Muscle of leg (tissue), 16 donors: ENCODE measurements at places on chromosomes 7 and 10. TPM values are rescaled to one million over a fixed set of nuclear protein-coding genes. Genes with fewer than 3 reads are reported as not detected.

Gene ENO4
- total RNA-seq: 0.44 TPM

Gene EPDR1
- total RNA-seq: 89.8 TPM

Gene MRLN
- total RNA-seq: 254 TPM

Gene LRIT1
- total RNA-seq: not detected

Gene SEMA3E
- 2.5 TPM for total RNA-seq

Gene FKBP6
- total RNA-seq: not detected

Gene BICC1
- total RNA-seq: 23.8 TPM

Gene ATRNL1
- total RNA-seq: 7.1 TPM

Gene PPRC1
- 12.9 TPM for total RNA-seq

- no peaks in the 10 kb centered on the region for H3K27me3 ChIP-seq
- H3K36me3 ChIP-seq: peaks cover 61% of the 10 kb centered on the region
- H3K27ac ChIP-seq: no peak overlapping the region
- H3K4me3 ChIP-seq: no peak overlapping the region
Measured at GRCh38 chr7:99461221-99461620, 4.7 kb downstream of the ATP5MF start.

DNA sequence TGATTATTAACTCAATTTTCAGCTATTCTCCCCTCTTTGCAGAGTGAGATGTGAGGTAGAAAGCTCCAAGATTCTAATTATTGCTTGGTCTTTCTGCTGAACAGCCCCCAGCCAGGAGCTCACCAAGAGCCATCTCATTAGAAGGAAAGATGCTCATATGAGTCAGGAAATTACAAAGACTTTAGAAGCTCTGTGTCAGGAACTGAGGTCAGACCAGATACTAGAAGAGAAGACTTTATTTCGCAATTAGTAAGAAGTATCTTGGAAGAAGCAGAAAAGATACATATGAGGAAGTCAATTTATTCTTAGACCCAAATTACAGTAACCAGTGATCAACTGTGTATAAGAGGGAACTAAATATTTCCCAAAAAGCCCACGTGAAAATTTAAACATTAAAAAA is 626.9 kb downstream of the ZWINT start:
- H3K27me3 ChIP-seq: no peaks in the 10 kb centered on the region
- H3K4me3 ChIP-seq: no peak overlapping the region
- no peak for DNase-seq
- no peak overlapping the region for H3K27ac ChIP-seq
- no peaks in the 10 kb centered on the region for H3K4me1 ChIP-seq
- no peaks in the 10 kb centered on the region for H3K36me3 ChIP-seq

- peak overlapping the region; percentile 8 for H3K4me3 ChIP-seq
- no peaks in the 10 kb centered on the region for H3K36me3 ChIP-seq
- no peaks in the 10 kb centered on the region for H3K27me3 ChIP-seq
- peaks cover 9% of the 10 kb centered on the region for H3K4me1 ChIP-seq
- DNase-seq: peak; percentile 95
Measured at GRCh38 chr10:21372651-21373410, 152.7 kb downstream of the SKIDA1 start.

DNA sequence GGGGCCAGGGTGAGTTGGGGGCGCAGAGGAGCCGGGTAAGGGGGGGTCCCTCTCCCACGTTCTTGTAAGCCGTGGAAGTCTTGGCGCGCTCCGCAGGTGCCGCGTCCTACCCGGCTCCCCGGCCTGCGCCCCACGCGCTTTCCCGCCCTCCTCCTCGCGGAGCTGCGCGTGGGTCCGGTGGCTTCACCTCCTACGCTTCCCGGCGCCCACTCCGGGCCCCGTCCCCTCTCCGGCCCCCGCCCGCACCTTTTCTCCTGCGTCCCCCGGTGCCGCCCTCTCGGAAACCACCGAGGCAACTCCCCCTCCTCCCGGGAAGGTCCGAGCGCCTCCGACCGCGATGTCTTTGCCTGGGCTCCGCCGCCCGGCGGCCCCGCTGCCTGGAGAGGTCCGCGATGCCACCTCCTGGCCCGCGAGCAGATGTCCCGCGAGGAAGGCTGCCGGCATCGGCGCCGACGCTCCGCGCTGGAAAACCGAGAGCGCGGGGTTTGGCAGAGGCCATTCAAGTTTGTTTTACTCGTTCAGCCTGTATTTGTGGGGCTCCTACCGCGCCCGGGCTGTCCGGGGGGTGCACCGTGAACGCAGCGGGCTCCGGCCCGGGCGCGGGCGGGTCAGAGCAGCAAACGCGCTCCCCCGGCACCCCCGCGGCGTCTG is 2.4 kb upstream of the NKX6-2 start:
- H3K36me3 ChIP-seq: no peaks in the 10 kb centered on the region
- DNase-seq: no peak
- no peak overlapping the region for H3K27ac ChIP-seq
- H3K27me3 ChIP-seq: peaks cover 90% of the 10 kb centered on the region
- H3K4me1 ChIP-seq: peaks cover 15% of the 10 kb centered on the region

GRCh38 chr7:38744746-38745145 is 113.6 kb upstream of the AMPH start:
- no peak for DNase-seq
- H3K36me3 ChIP-seq: peaks cover 10% of the 10 kb centered on the region
- H3K27ac ChIP-seq: no peak overlapping the region
- no peaks in the 10 kb centered on the region for H3K4me1 ChIP-seq
- H3K4me3 ChIP-seq: no peak overlapping the region
- H3K27me3 ChIP-seq: no peaks in the 10 kb centered on the region

DNA sequence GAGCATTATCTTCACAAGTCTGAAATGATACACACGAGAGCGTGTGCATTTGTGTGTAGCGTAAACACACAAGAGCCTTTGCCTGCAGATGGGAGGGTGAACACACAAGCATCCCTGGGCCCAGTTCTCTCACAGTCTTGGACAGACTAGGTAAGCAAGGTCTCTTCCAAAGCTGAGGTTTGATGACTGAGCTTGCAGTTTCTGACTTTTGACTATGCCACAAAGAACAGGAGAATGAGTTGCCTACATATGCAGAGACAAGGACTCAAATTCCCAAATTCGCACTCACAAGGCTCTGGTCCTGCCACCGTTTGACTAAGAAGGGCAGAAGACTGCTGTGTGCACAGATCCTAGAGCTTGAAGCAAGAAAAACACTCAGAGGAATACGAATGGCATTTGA is 55.8 kb downstream of the FAM53B start:
- H3K27me3 ChIP-seq: no peaks in the 10 kb centered on the region
- peaks cover 38% of the 10 kb centered on the region for H3K36me3 ChIP-seq
- DNase-seq: no peak
- peaks cover 48% of the 10 kb centered on the region for H3K4me1 ChIP-seq

DNA sequence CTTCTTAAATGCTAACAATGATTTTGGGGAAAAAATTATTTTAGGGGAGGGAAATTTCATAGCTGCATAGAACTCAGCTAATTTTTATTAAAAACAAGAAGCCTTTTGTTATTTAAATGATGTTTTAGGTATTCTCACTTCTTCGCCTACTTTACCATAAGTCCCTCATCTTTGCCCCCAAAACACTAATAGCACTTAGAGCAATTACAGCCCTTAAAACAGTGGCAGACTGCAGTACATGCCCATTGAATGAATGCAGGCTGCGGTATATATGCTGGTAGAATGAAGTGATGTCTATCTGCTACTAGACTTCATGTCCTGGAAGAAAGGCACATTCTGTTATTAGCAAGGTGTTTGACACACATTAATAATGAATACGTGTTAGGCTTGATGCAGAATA is 2.9 kb upstream of the SPAG6 start:
- no peak overlapping the region for H3K4me3 ChIP-seq
- no peak overlapping the region for H3K27ac ChIP-seq
- H3K27me3 ChIP-seq: peaks cover 44% of the 10 kb centered on the region
- DNase-seq: peak; percentile 16

- H3K27ac ChIP-seq: no peak overlapping the region
- H3K27me3 ChIP-seq: no peaks in the 10 kb centered on the region
- DNase-seq: no peak
- no peaks in the 10 kb centered on the region for H3K36me3 ChIP-seq
- no peak overlapping the region for H3K4me3 ChIP-seq
Measured at GRCh38 chr7:25279705-25280104, 51.4 kb upstream of the NPVF start.

DNA sequence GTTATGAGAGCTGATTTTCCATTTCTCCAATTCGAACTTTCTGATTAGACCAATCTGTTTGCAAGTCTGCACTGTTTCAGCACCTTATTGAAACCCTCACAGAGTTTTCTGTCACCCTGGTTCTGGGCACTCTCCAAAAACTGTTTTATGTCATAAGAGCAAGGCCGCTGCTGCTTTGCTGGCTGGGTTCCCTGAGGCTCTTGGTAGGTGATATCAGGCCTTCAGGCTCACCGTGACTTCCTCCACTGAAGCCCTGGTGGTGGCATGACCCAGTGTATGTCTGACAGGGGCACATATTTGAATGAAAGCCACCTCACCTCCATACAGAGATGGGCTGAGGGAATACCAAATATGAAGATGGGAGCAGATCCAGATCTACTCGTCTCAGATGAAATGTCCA is 8.3 kb downstream of the RABGEF1 start:
- H3K27ac ChIP-seq: no peak overlapping the region
- H3K27me3 ChIP-seq: no peaks in the 10 kb centered on the region
- peaks cover under 1% of the 10 kb centered on the region for H3K36me3 ChIP-seq
- no peaks in the 10 kb centered on the region for H3K4me1 ChIP-seq

- DNase-seq: no peak
- H3K36me3 ChIP-seq: no peaks in the 10 kb centered on the region
- H3K27me3 ChIP-seq: no peaks in the 10 kb centered on the region
- no peak overlapping the region for H3K4me3 ChIP-seq
- no peak overlapping the region for H3K27ac ChIP-seq
Measured at GRCh38 chr7:49243521-49243920, 319.2 kb downstream of the CDC14C start.

- no peaks in the 10 kb centered on the region for H3K4me1 ChIP-seq
- H3K27ac ChIP-seq: no peak overlapping the region
- no peaks in the 10 kb centered on the region for H3K27me3 ChIP-seq
- no peaks in the 10 kb centered on the region for H3K36me3 ChIP-seq
Measured at GRCh38 chr7:15341817-15342216, 220.0 kb downstream of the AGMO start.

DNA sequence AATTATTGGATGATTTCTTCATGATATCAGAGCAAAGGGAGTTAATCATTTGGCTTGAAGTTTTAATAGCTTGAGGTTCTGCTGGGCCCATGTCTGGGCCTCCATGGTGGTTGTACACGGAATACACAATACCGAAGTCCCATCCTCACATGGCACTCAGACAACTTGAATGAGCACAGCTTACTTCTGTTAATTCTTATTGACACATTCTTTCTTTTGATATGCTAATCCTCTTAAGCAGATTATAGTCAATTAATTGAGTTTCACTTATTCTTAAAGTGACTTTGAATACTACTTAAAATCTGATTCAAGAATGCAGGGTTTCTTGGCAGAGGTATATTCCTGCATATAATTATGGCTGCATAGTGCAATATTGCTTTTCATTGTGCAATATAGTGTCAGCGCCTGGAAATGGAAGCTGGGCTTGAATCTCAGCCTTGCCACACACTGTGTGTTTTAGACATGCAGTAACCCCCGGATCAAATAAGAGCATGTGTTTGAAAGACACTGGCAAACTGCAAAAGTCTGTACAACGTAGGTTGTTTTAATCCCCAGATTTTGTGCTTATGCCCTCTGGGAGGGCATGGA is 543.5 kb upstream of the ADARB2 start:
- H3K4me1 ChIP-seq: no peaks in the 10 kb centered on the region
- H3K27ac ChIP-seq: no peak overlapping the region
- H3K4me3 ChIP-seq: no peak overlapping the region
- no peaks in the 10 kb centered on the region for H3K27me3 ChIP-seq
- H3K36me3 ChIP-seq: no peaks in the 10 kb centered on the region
- DNase-seq: no peak

GRCh38 chr10:70732569-70732968 is 52.6 kb downstream of the TBATA start:
- H3K27me3 ChIP-seq: no peaks in the 10 kb centered on the region
- no peak overlapping the region for H3K4me3 ChIP-seq
- no peak for DNase-seq
- peaks cover 38% of the 10 kb centered on the region for H3K4me1 ChIP-seq

DNA sequence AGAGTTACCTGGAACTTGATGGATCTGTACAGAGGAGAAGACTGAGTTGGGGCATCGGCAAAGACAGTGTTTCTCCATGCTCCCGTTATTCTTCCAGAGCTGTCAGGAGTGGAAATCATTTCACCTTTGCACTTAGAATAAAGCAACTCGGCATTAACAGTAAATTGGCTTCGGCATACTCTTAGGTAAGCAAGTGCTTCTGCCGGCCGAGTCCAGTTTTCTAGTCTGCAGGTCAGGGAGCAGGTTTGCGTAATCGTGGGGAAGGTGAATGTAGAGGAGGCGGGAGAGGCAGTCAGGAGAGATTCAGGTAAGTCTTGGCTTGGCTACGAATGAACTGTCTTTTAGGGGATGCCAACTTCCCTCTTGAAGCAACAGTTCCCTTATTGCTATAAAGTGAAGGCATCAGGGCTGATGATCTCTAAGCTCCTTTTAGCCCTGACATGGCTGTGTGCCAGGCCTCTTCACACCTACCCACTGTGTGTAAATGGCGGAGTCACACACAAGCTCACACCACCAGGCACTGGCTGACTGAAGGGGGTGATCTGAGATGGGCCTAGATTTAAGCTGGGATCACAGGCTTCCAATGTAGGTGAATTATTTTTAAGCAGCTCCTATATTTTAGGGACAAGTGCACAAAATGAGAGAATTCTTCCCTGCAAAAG is 127.1 kb downstream of the GATA3 start:
- H3K4me1 ChIP-seq: no peaks in the 10 kb centered on the region
- H3K36me3 ChIP-seq: no peaks in the 10 kb centered on the region
- no peak overlapping the region for H3K4me3 ChIP-seq
- no peaks in the 10 kb centered on the region for H3K27me3 ChIP-seq
- H3K27ac ChIP-seq: no peak overlapping the region
- DNase-seq: no peak

- H3K4me1 ChIP-seq: no peaks in the 10 kb centered on the region
- no peaks in the 10 kb centered on the region for H3K36me3 ChIP-seq
- peaks cover 3% of the 10 kb centered on the region for H3K27me3 ChIP-seq
- H3K27ac ChIP-seq: no peak overlapping the region
Measured at GRCh38 chr7:3246127-3246526, 54.9 kb upstream of the SDK1 start.

GRCh38 chr10:119769886-119770285 is 44.0 kb downstream of the INPP5F start:
- no peaks in the 10 kb centered on the region for H3K4me1 ChIP-seq
- H3K36me3 ChIP-seq: no peaks in the 10 kb centered on the region
- H3K27me3 ChIP-seq: no peaks in the 10 kb centered on the region
- no peak overlapping the region for H3K27ac ChIP-seq
- no peak overlapping the region for H3K4me3 ChIP-seq

DNA sequence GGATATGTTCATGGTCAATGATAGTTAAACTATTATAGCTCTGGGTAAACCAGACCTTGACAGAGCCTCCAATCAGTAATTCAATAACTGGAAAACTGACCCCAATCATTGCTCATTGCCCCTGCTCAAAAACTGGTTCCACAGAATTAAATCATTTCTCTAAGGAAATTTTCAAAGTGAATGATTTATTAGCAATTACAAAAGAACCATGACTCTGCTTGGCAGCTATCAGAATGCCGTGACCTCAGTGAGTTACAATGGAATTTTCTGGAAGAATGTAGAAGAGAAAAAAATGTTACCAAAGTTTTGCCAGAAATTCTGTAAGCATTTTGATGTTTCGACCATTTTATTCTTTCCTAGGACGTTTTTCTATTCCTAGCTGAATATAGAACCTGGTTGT is 106.8 kb upstream of the APBB1IP start:
- H3K4me3 ChIP-seq: no peak overlapping the region
- no peaks in the 10 kb centered on the region for H3K27me3 ChIP-seq
- H3K27ac ChIP-seq: no peak overlapping the region
- no peaks in the 10 kb centered on the region for H3K4me1 ChIP-seq
- H3K36me3 ChIP-seq: no peaks in the 10 kb centered on the region

- H3K4me3 ChIP-seq: no peak overlapping the region
- H3K27ac ChIP-seq: no peak overlapping the region
- no peak for DNase-seq
- no peaks in the 10 kb centered on the region for H3K27me3 ChIP-seq
- H3K4me1 ChIP-seq: peaks cover 17% of the 10 kb centered on the region
Measured at GRCh38 chr10:5938291-5938690, 39.1 kb downstream of the IL15RA start.
